ENCODE measurements at places on chromosomes 16 and 17.

DNA sequence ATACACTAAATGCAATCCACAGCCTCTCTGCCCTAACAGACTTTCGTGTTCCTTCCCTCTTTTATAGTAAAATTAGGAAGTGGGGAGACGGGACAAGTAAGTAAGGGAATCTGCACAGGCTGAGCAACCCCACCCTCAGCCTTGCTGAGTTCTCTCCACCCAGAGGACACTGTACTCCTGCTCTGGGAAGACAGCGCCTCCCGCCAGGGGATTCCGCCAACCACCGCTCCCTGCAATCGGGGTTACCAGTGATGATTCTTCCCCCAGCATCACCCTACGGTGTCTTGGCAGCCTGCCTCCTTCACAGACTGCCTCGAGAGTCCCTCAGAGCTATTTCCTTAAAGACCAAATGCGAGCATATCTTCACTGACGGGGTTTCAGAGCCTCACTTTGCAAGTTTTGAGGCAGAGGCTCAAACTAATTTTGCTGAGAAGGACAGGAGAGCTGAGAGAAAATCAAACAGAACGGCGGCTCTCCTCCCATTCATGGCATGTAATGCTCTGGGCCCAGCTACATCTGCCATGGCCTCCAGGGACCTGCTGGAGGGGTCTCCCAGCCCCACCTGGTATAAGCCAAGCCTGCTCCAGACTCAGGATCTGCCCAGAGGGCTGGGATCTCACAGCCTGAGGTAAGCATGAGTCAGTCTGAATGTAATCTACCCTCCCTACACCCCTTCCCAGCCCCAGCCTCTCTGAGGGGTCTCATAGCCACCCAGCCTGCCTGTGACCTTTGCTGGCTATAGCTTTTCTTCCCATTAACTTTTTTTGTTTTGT is 22.7 kb upstream of the ASGR2 start:
- DNase-seq = peak; percentile 1

GRCh38 chr16:23907457-23907902 is 71.7 kb downstream of the PRKCB start:
- DNase-seq = no peak

- no peak for DNase-seq
Measured at GRCh38 chr17:60782742-60783141, 105.1 kb downstream of the BCAS3 start.

DNA sequence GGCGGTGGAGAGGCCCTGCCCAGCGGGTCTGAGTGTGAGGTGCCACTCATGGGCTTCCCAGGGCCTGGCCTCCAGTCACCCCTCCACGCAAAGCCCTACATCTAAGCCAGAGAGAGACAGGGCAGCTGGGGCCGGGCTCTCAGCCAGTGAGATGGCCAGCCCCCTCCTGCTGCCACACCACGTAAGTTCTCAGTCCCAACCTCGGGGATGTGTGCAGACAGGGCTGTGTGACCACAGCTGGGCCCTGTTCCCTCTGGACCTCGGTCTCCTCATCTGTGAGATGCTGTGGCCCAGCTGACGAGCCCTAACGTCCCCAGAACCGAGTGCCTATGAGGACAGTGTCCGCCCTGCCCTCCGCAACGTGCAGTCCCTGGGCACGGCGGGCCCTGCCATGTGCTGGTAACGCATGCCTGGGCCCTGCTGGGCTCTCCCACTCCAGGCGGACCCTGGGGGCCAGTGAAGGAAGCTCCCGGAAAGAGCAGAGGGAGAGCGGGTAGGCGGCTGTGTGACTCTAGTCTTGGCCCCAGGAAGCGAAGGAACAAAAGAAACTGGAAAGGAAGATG is 11.2 kb downstream of the VASN start:
- no peak for DNase-seq

DNA sequence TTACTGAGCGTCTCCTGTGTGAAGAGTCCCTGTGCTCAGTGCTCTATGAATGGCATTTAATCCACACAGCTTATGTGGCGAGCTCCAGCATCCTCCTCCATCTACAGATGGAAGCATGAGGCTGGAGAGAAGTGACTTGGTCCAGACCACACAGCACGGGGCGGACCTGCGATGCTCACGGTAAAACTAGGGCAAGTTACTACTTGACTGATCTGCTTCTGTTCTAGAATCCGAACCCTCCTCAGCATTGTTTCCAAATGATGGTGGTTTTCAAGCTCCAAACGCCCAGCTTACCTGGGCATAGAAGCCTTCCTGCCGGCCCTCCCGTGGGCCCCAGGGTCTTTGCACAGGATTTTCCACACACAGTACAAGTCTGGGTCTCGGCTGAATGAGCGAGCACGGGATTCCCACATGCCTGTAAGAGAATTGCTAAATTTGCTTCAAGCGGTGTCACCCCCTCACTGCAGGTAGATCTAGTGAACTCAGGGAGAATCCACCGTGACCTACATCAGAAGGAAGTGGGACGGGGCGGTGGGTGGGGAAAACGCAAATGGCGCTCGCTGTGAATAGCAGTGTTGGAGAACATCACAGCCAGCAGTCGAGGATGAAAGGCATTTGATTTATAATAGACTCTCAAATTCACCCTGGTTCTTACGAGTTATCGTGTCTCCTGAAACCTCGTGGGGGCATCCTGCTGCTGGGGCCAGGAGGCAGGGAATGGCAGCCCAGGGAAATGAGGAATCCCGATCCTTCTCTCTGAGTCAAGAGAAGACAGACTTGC is 101.1 kb downstream of the CMIP start:
- DNase-seq = no peak

DNA sequence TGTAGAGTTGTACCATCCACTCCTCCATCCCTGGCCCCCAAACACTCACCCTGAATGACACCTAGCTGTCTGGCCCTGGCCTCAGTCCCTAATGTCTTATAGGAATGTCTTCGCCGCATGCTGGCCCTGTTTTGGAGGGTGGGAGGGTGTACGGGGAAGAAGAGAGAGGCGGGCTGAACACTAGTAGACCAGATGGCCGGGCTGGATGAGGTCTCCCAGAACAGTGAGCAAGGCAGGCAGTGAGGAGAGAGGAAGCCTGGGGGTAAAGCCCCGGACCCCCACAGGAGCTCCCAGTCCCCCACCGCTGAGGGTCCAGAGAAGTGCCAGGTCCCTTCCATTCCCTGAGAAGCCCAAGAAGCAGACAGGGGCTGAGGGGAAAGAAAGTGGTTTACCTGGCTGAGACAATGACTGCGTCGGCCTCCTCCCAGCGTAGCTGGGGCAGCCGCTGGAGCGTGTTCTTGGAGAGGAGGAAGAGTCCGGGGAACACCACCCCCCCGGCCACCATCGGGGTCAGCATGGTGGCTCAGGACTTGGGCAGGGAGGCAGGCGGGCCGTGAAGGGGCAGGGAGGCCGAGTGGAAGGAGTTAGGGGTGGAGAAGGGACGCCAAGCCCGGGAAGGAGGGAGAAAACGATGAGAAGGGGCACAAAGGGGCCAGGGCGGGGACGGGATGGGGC is 923 bp downstream of the TLCD3B start:
- no peak for DNase-seq

GRCh38 chr17:79424471-79425185 is 186.2 kb downstream of the RBFOX3 start:
- no peak for DNase-seq

GRCh38 chr17:45092911-45093430 is 31.9 kb downstream of the NMT1 start:
- DNase-seq = no peak

DNA sequence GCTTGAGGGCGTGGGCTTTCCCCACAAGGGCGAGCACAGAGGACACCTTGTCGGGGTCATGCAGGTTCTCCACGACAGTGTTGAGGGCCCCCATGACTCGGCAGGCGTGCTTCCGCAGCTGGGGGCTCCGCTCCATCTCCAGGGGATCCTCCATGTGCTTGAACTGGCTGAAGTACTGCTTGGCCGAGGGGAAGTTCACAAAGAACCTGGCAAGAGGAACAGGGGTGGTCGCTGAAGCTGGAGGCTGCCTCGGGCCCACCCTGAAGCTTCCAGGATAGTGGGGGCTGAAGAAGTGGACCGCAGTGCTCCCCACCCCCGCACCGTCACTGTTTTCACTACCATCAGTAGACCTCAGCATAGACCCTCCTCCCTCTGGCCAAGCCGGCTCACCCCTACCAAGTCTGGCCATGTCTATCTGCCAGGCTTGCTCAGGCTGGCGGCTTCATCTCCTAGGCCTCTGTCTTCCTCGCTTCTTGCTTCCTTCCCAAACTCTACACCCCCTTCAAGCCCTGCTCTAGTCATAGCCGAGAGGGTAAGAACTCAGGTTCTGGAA is 5.9 kb downstream of the CYGB start:
- no peak for DNase-seq

- DNase-seq = no peak
Measured at GRCh38 chr17:29495011-29495410, 71.8 kb downstream of the ABHD15 start.

- DNase-seq = no peak
Measured at GRCh38 chr16:78446486-78446885, 347.0 kb downstream of the WWOX start.

GRCh38 chr17:75684249-75684648 is 17.1 kb downstream of the SAP30BP start:
- no peak for DNase-seq

GRCh38 chr17:68289473-68289872 is 1.5 kb downstream of the SLC16A6 start:
- DNase-seq = no peak

- DNase-seq = no peak
Measured at GRCh38 chr16:78815713-78816112, 716.3 kb downstream of the WWOX start.

DNA sequence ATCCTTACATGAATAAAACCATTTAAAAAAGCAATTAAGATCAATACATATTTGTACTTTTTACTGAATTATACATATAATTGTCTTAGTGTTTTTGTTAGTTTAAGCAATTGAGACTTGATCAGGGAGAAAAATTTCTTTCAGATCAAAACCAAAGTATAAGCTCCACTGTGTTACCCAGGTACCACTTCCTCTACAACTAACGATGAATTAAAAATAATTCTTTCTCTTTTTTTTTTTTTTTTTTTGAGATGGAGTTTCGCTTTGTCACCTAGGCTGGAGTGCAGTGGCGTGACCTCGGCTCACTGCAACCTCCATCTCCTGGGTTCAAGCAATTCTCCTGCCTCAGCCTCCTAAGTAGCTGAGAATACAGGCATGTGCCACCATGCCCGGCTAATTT is 6.8 kb downstream of the FBXO47 start:
- no peak for DNase-seq

DNA sequence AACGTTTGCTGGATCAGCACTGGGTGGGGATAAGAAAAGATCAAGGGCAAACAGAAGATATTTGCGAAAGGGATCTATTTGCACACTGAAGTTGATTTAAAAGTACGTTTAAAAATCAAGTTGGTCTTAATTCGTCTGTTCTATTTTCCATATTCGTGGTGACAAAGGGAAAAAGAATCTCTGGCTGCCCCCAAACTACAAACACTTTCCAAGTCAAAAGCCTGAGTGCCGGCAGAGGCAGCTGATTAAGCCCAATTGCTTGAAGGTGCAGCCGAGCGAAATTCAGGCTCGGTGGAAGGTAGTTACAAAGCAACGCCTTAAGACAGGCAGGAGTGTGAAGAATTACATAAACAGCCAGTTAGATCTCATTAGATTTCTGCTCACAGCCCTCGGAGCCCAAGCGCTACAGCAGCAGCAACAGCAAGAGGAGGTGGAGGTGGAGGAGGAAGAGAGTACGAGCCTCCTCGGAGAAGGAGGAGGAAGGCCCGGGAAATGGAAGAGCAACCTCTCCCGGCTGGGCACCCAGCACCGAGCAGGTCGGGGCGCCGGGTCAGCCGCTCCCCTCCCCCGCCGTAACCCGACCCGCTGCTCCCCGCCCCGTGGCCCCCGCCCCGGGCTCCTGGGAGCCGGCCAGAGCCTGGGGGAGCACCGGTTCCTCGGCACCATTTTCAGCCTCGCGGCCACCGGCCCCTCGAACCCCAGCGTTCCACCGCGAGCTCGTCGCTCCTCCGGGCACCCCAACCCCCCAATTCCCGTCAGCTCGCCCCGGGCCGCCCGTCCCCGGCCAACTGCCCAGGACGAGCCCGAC is 890 bp downstream of the TOB1 start:
- DNase-seq = peak; percentile 81
